ENCODE measurements at places on chromosomes 4 and X.

GRCh38 chr4:2301225-2301642 lies 39.3 kb upstream of the MXD4 start:
- no peak for DNase-seq

DNA sequence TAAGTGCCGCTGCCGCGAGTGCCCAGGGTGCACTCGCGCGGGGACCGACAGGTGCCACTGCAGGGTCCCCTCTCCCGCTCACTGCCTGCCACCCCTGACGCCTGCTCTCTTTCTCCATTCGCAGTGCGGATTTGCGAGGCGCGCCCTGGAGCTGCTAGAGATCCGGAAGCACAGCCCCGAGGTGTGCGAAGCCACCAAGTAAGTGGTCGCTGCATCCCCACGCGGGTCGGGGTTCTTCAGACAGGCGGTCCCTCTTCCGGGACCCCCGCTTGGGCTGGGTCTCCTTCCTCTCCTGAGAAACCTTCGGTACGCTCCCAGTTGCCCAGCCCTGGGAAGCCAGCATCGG lies 547 bp downstream of the GUCY1A1 start:
- peak; percentile 19 for DNase-seq

- no peak for DNase-seq
Measured at GRCh38 chr4:6916069-6916586, 6.5 kb downstream of the TBC1D14 start.

GRCh38 chr4:153521999-153522801 lies 56.0 kb downstream of the TMEM131L start:
- peak; percentile 72 for DNase-seq

- no peak for DNase-seq
Measured at GRCh38 chr4:133394971-133395627, 246.0 kb downstream of the PCDH10 start.

- no peak for DNase-seq
Measured at GRCh38 chr4:8778291-8778690, 93.3 kb downstream of the HMX1 start.

GRCh38 chr4:75087865-75088264 lies 154.9 kb downstream of the PARM1 start:
- DNase-seq = no peak

GRCh38 chr4:74499986-74500781 lies 55.2 kb downstream of the AREG start:
- DNase-seq = no peak

GRCh38 chr4:115279330-115279729 lies 165.9 kb upstream of the NDST4 start:
- no peak for DNase-seq

GRCh38 chr4:164943192-164943591 lies 34.3 kb downstream of the TRIM61 start:
- DNase-seq = no peak

- DNase-seq = no peak
Measured at GRCh38 chrX:54748626-54749025, 49.4 kb downstream of the ITIH6 start.

DNA sequence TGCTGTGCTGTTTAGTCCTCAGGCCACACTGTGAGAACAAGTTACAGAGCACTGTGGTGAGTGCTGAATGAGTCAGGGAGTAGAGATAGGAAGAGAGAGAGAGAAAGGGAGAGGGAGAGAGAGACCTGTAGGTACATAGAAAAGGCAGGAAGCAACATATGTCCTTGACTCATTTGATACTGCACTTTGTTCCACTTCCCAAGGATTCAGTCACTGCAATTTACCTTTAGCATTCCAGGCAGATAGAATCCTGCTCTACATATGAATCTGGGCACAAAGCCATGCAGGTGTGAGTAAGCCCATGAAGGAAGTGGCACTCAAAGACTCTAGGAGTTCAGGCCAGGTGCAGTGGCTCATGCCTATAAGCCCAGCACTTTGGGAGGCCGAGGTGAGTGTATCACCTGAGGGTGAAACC lies 1.0 kb upstream of the DAPP1 start:
- DNase-seq = no peak

- DNase-seq = no peak
Measured at GRCh38 chr4:3527914-3528876, 4.0 kb downstream of the LRPAP1 start.

GRCh38 chrX:68072041-68072440 lies 361.3 kb downstream of the OPHN1 start:
- DNase-seq = no peak

- DNase-seq = no peak
Measured at GRCh38 chrX:10041383-10041782, 74.2 kb downstream of the CLDN34 start.

DNA sequence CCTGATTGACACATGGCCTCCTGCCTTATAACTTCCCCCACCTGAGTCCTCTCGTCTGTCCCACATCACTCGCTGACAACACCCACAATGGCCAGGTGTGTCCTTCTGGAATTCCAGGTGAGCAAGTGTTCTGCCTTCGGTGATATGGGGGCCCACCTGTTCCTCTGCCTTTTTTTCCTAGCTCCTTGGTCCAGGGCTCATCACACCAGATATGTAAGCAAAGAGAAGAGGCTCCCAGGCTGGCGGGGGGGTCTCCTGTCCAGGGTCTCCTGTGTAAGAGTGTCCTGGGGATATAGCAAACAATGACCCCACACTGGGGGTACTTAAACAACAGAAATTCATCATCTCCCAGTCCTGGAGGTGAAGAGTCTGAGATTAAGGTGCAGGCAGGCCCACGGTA lies 25.2 kb downstream of the P2RY8 start:
- no peak for DNase-seq

- no peak for DNase-seq
Measured at GRCh38 chr4:141078871-141079270, 54.4 kb downstream of the RNF150 start.

DNA sequence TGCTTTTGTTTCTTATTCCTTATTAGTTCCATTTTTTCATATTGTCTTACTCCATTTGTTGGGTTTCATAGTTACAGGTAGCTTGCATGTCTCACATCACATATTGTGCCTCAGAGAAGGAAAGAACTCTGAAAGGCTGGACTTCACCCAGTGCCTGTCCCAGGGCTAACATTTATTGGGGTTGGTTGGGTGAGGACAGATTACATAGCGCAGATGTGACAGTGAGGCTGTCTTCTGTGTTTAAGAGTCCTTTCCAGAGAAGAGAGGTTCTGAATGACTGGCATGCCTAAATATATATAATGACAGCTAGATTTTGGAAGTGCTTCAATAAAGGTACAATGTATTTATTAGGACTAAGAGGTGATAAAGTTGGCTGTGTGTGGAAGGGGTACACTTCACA lies 2.7 kb downstream of the ZNF330 start:
- DNase-seq = no peak

GRCh38 chr4:52045028-52045427 lies 6.1 kb upstream of the SPATA18 start:
- DNase-seq = no peak

GRCh38 chr4:78707268-78707667 lies 68.9 kb upstream of the BMP2K start:
- no peak for DNase-seq

- DNase-seq = no peak
Measured at GRCh38 chrX:2962381-2962780, 33.2 kb upstream of the ARSD start.

GRCh38 chr4:76306882-76307659 lies 538 bp downstream of the STBD1 start:
- no peak for DNase-seq

DNA sequence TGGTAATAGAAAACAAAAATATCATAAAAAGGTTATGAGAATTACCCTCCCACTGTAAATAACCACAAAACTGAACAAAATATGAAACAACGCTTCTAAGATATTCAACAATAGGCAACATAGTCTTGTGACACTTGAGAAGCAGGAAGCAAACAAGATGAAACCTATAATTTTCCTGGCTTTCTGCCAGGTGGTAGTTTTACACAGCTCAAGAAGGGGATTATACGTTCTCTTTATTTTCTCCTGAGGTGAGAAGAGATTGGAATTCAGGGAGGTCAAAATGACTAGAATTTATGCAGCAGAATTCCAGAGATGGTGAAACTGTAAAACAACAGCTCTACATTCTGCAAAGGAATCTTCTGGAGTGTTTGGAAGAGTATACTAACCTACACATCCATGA lies 186.0 kb downstream of the HHIP start:
- no peak for DNase-seq

- DNase-seq = no peak
Measured at GRCh38 chr4:93957186-93957585, 128.6 kb downstream of the ATOH1 start.

DNA sequence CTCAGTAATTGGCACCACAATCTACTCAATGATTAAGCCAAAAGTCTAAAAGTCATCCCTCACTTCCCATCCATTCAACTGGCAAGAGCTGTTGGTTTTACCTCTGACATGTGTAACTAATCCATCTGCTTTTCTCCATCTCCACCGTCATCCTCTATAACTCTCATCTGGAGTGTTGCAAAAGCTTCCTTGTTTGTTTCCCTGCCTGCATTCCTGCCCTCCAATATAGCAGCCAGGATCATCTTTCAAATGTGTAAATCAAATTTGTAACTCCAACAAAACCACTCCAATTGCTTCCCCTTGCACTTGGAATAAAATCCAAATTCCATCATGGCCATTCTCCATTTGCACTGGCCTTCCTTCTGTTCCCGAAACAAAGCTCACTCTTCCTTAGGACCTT lies 4.3 kb upstream of the PLAC8 start:
- no peak for DNase-seq

DNA sequence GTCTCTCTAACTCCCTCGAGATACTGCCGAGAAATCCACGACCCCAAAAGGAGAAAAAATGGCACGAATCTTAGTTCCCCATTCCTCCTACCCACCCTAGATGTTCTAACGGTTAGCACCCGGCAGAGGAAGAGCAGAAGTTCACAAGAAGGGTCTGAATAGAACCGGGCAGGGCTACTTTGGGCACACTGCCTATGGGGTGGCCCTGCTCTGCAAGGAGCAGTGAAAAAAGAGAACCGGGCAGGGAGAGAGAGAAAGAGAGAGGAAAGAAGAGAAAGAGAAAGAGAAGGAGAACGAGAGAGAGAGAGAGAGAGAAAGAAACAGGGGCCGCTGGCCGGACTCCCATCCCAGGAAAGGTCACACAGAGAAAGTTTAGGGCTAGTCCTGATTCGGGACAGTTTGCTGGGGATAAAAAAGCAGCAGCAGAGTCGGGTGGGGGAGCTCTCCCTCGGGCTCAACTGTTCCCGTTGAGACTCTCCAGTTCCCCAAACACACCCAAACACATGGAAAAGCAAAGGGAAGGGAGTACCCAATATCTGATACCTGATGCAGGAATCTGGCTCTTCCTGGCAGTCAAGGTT lies 468 bp downstream of the GLA start:
- DNase-seq = no peak

DNA sequence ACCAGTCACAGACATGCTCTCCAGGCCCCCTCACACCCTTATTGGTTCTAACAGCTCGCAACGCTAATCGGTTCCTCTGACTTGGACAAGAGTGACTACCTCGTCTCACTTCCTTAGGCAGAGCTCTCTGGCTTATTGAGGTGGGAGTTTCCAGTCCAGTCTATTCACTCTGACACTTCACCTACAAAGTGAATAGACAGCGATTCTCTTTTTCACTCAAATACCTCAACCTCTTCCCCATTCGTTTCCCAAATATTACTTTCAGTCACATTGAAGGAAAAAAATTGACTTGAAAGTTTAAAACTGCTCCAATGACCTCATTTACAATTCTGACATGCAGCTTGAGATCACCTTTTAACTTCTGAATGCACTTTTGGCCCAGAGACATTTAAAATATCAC lies 17.7 kb downstream of the HELT start:
- DNase-seq = no peak

DNA sequence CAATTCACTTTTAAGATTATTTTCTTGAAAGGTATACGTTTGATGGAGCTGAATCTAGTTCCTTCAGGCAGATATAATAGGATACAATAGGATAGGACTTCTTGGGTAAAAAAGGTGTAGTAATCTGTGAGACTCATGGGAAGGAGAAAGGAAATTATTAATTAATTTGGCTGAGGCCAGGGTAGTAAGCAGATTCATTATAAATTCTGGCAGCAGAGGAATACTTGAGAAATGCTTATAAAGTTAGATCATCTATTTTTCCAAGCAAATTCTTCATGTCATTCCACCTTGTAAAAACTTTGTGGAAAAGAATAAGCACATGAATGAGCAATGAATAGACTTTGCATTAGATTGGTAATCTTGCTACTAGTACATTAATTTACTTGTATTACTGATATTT lies 46.9 kb downstream of the GYPE start:
- no peak for DNase-seq

DNA sequence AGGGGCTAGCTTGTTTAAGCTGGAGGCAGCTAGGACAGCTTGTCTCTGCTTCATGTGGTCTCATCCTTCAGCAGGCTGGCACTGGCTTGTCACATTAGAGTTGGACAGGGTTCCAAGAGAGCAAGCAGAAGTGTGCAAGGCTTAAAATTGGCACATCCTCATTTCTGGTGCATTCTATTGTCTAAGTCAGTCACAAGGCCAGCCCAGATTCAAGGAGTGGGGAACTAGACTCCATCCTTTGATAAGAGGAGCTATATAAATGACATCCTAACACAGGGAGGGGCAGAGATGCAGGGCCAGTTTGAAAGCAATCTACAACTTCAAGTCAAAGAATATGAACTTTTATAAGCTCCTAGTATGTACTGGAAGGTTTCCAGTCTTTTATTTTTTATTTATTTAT lies 313.2 kb downstream of the PTTG2 start:
- no peak for DNase-seq

Measured in CD4-positive, alpha-beta T cell treated with Interleukin-4 for 1 hour (primary cell).